Fibroblast of skin of right quadriceps (primary cell): ENCODE measurements at places on chromosomes 4 and X.

- DNase-seq = no peak
Measured at GRCh38 chr4:84956014-84956413, 10.5 kb downstream of the WDFY3 start.

GRCh38 chr4:6087669-6088341, 69.6 kb upstream of the C4orf50 start:
- no peak for DNase-seq

DNA sequence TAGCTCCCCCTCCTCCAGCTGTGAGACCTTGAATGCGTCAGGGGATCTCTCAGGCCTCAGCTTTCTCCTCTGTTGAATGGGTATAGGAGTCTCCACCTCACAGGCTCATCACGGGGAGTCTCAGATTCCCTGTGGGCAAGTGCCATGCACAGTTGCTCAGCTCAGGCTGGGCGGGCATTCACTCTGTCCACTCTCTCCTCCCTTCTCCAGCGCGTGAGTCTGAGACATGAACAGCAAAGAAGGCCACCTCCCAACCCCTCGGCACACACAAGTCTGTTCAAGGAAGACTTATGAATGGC, 60.0 kb downstream of the HTRA3 start:
- no peak for DNase-seq

DNA sequence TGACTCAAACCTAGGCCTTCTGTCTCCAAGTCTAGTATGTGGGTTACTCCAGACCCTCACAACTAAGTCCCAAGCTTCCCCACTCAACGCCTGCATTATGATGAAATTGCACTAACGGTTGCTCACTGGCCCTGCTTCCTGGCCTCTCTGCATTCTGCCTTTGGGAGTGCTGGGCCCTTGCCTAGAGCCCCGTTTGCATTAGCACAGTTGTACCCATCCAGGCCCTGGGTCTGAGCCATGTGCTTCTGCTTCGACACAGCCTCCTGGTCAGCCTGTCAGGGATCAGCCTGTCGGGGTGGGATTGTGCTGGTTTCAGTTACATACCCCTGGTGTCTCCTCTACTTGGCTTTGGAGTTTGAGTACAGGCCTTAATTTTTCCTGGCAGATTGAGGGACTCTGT, 58.4 kb downstream of the DCUN1D4 start:
- no peak for DNase-seq

- no peak for DNase-seq
Measured at GRCh38 chr4:14893713-14894112, 108.6 kb upstream of the CPEB2 start.

DNA sequence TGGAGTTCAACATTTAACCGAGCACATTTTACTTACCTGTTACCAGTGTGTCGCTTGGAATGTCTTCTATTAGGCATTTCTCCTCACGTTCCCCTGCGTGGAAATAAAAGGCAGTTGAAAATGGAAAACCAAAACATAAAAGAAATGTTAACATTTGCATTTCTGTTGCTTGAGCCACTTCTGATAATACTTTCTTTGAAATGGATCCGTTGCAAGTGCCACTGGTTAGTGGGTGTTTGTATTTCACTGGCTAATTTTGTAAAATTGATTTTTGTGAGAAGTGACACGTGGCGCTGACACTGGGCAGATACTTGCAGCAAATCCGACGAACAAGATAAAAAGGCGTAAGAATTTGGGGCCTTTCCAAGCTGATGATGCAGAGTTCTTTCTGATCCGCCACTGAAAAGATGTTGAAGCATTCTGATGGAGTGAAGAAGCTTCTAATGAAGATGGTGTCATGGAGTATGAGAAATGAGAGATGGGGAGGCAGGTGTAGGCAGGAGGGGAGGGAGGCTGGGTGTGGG, 18.8 kb downstream of the SPON2 start:
- no peak for DNase-seq

GRCh38 chr4:52701207-52701606, 42.1 kb upstream of the USP46 start:
- DNase-seq = no peak

GRCh38 chrX:51825436-51825835, 68.0 kb upstream of the MAGED1 start:
- DNase-seq = peak; percentile 1

DNA sequence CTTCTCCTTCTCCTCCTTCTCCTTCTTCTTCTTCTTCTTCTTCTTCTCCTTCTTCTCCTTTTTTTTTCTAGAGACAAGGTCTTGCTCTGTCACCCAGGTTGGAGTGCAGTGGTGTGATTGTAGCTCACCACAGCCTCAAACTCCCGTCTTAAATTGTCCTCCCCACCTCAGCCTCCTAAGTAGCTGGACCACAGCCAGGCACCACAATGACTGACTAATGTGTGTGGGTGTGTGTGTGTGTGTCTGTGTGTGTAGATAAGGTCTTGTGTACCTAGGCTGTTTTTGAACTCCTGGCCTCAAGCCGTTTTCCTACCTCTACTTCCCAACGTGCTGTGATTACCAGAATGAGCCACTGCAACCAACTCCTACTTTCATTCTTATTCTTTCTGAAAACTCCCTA, 390.9 kb downstream of the ADAM29 start:
- DNase-seq = peak; percentile 11

DNA sequence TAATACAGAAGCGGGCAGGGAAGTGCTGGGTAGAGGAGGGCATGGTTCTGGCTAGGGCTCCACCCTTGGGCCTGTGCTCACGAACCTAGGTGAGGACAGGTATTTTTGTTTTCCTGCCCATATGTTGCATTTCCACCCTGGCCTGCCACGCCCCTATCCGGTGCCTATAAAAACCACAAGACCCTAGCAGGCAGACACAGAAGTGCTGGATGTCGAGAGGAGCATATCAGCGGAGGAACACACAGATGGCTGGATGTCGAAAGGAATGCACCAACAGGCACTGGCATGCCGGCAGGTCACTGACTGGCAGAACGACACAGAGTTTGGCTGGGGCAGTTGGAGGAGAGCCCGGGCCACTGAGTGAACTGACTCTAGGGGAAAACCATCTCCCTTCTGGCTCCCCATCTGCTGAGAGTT, 316.6 kb upstream of the BOD1L1 start:
- DNase-seq = no peak

GRCh38 chrX:76453737-76454406, 26.4 kb downstream of the MAGEE1 start:
- no peak for DNase-seq

DNA sequence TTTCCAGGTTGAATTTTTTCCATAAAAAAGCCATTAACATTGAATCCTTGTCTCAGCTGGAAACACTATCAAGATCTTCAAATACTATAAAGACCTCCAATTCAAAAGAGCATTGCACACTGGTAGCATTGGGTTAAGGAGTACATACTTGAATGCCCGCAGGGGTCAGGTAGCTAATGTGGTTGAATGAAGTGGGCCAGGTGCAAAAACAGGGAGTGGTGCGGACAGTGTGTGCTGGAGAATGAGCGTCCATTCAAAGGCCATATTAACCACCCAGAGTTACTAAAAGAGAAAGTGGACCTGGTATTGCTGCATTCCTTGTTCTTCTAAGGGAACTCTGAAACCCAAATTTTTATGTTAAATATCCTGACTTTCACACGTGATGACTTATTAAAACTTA, 91.6 kb downstream of the NYX start:
- DNase-seq = no peak

DNA sequence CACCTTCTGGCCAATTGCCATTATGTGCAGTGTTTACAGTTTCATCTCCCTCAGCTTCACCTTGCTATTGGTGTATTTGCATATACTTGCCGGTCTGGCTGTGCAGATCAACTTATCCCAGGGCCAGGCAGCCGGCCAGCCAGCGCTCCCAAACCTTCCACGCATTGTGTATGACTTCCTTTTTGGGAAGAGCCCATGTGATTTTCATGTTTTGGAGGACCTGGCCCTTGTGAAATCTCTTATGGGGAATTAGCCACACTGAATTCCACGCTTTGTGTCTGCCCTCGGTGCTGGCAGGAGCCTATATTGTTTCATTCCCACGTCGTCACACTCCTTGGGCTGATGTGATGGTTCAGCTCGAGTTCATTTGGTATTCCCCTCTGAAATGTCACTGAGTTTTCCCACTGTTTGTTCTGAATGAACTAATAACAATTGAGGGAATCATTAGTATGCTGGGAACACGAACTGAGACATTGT, 6.0 kb upstream of the PDLIM3 start:
- no peak for DNase-seq

- peak; percentile 66 for DNase-seq
Measured at GRCh38 chrX:14864631-14865030, 8.2 kb downstream of the FANCB start.

GRCh38 chrX:147680251-147680650, 231.5 kb upstream of the FMR1 start:
- DNase-seq = no peak

DNA sequence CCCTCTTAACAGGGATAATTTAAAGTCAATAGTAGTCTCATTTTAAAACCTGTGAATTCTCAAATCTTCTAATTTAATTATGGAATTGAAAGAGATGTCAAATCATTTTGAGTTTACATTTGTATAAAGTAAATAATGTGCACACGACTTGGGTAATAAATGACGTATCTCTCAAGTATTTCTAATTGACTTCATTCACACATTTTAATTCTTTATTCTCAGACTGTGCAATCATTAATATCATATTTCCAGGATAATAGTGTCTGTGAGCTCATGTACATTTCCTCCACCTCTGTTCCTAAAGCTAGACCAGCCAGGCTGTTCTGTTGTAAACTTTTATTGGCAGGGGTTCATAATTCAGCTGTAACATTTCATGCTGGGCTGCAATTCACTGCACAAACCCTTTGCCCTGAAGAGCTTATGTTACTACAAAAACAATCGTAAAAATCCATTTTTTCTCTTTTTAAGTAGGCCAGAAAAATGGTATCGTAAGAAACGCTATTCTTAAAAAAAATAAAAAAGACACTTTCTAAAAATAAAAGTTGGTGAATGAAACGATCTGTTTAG, 1103.1 kb upstream of the TENM3 start:
- no peak for DNase-seq

DNA sequence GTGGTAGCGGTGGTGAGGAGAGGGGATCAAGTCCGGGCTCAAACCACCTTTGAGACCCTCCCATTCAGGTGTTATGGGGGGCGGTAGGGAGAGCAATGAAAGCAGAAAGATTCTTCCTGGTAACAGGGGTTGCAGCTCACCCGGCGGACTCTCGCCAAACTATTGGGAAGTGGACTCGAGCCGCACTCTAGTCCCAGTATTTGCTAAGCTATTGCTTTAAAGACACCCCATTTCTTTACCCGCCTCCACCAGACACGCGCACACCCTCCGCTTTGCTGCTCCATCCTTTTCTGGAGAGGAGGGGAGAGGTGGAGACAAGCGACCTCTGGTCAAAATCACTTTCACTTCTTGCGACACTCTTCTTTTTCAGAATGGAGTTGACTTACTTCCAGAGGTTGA, 625 bp upstream of the GABRA4 start:
- no peak for DNase-seq

DNA sequence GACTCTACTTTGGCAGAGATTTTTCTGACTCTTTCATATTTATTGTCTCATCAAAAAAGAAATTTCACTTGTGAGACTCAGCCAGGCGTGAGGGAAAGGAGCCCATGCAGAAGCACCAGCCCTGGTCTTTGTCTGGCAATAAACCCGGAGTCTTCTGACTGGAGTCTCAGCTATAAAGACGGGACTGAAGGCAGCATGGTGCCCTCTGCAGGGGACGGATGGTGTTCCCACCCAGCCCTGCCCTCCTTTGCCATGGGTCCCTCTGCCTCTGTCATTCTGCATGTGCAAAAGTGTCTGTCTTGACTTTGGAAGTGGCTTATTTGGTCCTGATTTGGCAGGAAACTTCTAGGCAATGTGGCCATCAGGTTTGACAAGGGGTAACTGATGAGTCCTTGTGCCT, 14.2 kb downstream of the ZNF185 start:
- DNase-seq = no peak
